Tongue (tissue), 3 donors: ENCODE measurements at places on chromosomes 6 and 20.

DNA sequence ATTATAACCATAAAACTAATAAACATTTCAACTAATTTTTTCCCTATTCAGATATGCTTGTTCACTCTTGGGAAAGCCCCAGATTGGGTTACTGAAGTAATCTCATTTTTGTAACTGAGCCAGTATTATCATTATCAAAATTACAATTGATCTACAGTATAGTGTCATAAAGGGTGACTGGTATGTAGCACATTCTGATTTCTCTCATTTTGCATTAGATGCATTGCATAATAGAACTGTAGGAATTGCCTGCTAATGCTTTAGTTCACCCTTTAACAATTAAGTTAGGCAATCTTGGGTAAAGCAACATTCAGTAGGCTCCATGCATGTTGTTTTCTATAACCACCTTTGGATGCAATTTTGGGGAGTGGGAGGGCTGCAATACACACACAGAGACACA, 150.8 kb upstream of the FLRT3 start:
- no peak for DNase-seq

DNA sequence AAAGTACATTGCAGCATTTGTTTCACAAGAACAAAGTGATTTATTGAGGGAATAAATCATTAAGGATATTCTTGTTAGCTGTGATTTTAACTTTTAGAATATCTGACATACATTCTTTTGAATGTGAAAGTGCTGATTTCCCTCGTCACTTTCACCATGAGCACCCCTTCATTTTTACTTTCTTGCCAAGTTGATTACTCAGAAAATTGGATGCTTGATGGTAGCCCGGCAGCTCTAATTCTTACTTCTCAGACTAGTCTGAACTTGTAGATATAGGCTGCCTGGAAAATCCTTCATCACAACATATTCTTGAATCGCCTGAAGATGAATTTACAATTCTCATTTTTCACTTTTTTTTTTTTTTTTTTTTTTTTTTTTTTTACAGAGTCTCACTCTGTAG, 147.1 kb upstream of the SMLR1 start:
- DNase-seq: no peak

GRCh38 chr6:136334853-136335252, 45.2 kb upstream of the BCLAF1 start:
- no peak for DNase-seq

DNA sequence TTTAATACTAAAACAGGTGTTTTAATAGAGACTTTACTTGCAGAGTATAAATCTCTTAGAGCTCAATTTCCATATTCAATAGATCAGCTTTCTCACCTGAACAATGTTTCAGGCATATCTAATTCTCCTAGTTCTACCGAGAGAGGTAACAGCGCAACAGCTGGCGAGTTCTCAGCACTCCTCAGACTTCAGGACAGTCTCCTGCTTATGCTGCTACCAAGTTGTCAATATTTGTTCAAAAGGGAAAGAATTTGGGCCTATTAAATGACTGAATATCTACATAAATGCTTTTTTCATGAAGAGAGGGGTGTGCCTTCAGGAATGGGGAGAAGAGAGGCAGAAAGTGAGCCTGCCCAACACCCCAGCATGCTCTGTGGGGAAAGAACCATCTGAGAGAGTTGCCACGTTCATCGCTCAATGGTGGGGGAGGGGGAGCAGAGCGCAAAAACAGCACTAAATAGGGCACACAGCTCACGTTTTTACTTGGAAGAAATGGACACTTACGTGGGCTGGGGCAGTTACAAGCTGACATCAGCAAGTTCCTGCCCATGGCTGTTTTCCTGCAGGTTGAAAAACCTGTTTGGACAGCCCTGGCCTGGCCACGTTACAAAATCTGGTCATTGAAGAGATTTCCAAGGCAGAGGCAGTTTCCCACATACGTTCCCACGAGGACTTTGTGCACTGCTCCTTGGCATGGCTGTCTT, 38.0 kb downstream of the EZR start:
- DNase-seq: no peak

GRCh38 chr6:19303383-19303782, 533.8 kb upstream of the ID4 start:
- DNase-seq: peak; percentile 44

DNA sequence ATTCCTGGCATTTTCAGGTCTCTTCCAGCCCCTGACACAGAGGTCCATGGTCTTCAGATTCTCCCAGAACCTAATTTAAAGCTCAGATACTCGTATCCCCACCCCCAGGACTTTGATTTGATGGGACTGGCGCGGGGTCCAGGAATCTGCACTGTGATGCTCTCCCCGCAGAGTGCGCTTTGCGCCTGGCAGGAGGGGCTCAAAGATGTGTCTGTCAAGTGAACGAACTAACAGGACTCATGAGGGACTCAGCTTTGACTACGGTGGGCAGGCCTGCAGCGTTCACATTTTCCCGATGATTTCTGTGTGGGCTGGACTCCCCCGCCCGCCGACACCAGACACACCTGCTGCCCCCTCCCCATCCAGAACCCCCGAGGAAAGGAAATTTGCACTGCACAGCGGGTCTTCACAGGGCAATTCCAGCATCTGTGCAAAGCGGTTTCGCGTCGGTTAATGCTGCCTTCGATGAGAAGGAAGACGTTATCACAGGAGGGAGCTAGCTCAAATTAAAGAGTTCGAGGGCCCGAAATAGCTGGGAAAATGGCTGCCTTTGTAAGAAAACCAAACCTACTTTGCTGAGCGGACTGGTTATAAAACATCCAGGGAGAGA, 90.2 kb downstream of the ZDHHC14 start:
- no peak for DNase-seq

DNA sequence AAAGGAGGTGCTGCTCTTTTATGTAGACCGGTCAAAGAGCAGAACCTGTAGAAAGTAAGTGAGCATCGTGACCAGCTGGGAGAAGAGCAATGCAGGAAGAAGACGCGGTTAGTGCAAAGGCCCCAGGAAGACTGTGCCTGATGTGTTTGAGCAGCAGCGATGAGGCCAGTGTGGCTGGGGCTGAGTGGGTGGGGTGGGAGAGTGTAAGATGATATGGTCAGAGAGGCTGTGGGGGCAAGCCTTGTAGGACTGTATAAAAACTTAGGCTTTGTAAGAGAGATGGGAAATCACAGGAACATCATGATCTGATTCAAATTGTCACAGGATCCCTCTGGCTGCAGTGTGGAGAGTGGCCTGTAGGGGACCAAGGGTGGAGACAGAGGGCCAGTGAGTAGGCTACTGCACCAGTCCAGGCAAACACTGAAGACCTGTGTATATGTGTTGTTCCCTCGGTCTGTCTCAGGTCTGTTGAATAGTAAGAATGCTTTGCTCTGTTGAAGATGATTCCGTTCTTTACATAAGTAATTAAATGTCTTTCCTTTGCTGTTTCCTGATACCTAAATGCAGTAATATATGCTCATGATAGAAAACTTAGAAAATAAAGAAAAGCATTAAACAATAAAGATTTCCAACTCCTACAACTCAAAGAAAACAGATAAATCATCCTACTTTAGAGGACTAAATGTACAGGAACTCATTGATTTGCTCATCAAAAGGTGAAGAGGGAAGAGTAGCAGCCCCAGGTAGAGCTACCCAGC, 23.6 kb upstream of the WFDC2 start:
- no peak for DNase-seq

GRCh38 chr20:45105317-45105716, 4.4 kb upstream of the KCNS1 start:
- no peak for DNase-seq

GRCh38 chr6:75492386-75493153, 1.0 kb downstream of the FILIP1 start:
- DNase-seq: peak; percentile 35
